Stimulated activated CD4-positive, alpha-beta T cell treated with anti-CD3 and anti-CD28 coated beads, Interleukin-1b, Interleukin-23, amount 100 ng/mL, for 24 hours (primary cell): ENCODE measurements at places on chromosomes 1 and 21.

DNA sequence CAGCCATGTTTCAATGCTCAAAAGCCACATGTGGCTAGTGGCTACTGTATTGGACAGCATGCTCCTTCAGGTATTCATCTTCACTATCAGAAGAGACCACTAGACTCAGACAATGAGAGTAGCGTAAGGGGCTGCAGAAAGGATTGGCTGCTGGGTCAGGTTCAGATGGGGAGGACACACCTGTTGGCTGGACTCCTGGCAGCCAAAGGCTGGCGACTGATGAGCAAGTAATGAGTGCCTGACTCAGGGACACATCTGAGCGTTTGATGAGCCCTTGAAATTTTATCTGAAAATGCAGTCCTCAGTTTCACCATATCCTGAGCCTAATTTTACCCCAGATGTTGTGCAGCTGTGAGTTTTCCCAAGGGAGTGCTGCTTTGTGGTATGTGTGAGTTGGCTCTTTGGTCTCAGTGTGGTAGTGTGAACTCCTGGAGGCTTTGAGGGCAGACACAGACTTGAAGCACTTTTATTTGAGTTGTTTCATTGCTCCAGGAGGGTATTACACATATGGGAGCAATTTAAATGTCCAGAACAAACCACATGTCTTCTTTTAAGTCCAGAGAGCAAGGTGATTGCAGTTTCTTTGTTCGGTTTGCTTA lies 9.6 kb downstream of the ST6GALNAC3 start:
- no peak for DNase-seq

DNA sequence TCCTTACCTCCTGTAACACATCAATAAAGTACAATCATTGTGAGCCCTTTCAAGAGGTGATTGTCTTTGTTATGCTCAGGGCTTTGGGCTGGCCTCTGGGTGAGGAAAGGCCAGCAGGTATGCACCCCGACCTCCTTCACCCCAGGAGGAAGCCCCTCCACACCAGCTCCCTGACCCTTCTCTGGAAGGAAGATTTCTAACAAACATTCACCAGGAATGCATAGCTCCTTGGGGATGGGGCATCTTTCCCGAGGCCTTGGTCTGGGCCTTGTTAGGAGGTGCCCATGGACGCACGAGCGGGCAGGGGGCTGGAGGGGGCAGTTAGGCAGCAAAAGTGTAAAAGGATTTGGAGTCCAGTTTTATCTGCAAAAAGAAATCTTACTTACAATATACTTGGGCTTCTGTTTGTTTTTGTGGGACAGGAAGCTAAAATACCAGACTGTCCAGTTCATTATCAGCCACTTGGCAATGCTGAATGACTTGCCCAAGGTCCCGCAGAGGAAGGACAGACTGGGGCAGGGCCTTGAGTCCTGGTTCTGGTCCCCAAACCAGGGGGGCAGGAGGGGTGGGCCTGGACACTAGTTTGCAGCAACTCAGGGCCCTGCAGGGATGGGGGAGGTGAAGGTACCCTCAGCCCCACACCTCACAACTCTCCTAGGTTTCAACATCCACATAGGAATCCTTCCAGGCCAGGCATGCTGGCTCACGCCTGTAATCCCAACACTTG lies 10.1 kb downstream of the ZC3H12A start:
- no peak for DNase-seq

DNA sequence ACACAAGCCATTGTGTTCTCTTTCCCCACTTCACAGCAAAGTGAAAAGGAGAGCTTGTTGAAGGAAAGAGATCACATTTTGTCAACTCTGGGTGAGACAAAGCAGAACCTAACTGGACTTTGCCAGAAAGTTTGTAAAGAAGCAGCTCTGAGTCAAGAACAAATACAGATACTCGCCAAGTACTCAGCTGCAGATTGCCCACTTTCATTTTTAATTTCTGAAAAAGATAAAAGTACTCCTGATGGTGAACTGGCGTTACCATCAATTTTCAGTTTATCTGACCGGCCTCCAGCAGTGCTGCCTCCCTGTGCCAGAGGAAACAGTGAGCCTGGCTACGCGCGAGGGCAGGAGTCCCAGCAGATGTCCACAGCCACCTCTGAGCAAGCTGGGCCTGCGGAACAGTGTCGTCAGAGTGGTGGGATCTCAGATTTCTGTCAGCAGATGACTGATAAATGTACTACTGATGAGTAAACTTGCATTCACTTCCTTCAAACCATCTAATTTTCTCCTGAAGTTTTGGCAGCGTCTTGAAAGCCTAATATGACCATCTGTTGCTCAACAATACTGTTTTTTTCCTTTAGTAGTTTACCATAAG lies 43.7 kb downstream of the BACH1 start:
- peak; percentile 24 for DNase-seq

- DNase-seq, result no peak
Observed at GRCh38 chr21:31161157-31161556, 122.9 kb upstream of the KRTAP19-8 start.

GRCh38 chr1:116334868-116335635 lies 38.0 kb upstream of the ATP1A1 start:
- DNase-seq, result no peak

DNA sequence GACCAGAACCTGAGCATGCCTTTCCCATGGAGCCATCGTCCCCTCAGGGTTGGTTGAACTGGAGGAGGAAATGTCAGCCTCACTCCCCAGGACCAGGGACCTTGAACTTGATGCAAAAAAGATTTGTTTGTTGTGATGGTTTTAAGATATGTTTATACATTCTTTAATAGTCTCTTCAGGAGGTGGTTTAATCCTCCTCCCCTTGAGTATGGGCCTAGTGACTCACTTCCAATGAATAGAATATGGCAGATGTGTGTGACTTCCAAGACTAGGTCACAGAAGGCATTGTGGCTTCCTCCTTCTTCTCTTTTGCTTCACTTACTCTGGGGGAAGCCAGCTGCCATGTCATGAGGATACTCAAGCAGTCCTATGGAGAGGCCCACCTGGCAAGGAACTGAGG lies 81.7 kb upstream of the WNT4 start:
- DNase-seq, result no peak

- DNase-seq, result no peak
Observed at GRCh38 chr1:86477682-86478081, 9.0 kb downstream of the CLCA1 start.
